Common myeloid progenitor, CD34-positive (primary cell): ENCODE measurements at places on chromosomes 7 and 10.

DNA sequence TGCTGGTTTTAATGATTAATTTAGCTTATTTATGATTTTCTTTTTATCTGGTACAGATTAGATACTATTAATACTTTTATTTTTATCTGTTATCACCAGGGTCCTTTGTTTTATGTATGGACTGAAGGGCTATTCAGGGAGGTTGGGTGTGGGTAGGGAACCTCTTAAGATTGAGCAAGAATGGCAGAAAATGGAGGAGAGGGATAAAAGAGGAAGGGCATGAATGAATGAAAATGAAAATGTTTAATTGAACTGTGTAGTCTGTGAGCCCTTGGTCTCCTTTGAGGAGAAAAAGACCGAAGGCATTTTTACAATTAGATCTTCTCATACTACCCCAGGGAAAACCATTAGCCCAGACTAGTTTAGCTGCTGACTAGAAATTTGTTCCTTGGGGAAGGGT, 93.1 kb downstream of the CDK14 start:
- DNase-seq: no peak

GRCh38 chr7:108370616-108371015, 85.6 kb downstream of the NRCAM start:
- DNase-seq: no peak

- no peak for DNase-seq
Observed at GRCh38 chr7:115019882-115020605, 98.2 kb downstream of the MDFIC start.

DNA sequence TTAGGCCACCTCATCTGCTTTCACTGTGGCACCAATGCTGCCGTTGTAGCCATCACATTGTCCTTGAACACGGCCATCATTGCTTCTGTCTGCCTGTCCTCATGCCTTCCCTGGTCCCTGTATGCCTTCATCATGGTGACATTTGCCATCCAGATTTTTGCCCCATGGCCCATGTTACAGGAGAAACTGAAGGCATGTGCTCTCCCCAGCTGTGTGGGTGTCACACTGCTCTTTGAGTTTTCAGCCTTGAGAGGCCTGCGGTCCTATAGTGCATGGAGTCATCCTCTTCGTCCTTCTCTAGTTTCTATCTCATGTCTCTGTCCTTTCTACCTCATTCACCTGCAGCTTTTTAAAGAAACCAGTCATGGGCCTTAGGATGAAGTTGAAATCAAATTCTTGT, 6.2 kb upstream of the SLC26A3 start:
- DNase-seq: no peak

DNA sequence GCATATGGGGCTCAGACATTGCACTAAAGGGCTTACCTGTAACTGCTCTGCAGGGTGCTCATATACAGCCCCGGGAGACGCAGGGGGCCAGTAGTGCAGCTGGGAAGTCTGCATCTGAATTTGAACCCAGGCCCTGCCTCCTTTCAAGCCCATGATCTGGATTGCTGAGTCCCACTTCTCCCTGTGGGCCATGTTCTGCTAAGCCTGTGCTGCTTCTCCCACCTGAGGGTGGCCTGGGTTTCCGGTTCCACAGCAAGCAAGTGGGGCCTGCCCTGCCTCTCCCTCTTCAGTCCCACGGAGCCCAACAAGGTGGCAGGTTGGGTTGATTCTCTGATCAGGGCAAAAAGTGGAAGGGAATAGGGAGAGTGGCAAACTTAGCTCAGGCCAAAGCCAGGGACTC, 56.6 kb upstream of the GDF10 start:
- no peak for DNase-seq

DNA sequence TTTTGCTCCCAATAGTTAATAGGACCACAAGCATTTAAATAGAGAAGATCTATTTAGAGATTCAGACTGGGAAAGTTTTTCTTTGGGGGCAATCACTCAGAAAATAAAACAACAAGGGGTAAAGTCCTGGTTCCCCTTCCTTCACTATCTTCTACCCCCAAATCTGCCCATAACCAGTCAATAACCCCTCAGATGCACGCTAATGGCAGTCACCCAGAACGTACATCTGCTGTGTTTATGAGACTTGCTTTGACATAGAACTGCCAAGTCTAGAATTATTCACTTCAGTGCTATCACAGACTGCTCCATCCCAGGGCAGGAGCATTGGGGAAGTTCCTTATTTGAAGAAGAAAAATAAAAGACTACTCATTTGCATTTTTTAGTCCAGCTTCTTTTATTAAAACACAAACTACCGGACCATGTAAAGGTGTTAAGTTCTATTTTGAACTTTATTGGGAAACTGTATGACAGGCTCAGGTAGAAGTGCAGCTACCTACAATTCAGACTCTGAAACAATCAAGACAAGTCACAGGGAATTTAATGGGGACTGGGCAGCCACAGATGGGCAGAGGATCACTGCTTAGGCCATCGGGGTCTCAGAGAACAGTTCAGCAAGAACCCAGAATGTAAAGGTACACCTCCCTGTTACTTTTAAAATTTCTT, 38.4 kb downstream of the ANK3 start:
- peak; percentile 7 for DNase-seq

DNA sequence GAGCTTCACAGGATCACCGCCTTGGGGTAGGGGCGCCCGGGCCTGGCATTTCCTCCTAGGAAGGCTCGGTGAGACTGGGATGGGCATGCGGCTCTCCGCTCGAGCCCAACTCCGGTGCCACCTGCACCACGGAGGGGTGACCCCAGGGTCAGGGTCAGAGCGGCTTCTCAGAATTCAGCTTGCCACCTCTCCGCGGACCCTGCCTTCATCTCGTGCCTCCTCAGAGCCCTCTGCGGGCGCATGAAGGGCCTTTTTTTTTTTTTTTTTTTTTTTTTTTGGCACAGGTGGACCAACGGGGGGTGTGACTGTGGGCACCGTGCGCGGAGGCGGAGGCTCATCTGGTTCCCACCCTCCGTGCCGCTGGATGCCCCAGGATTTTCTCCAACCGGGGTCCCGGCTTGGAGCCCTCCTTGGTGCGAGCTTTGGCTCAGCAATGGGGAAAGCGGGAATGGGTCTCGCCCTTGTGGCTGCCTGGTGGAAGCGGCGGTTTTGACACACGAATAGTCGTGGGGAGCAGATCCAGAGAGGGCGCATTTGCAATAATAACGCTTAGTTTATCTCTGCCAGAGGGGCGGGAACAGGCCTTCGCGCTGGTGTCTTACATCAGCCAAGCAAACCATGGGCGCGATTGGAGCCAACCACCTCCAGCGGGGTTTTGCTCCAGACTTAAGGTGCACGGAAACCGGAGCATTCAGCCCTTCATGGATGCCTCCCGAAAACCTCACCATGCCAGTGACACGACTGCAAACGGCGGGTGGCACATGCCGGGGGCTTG, 5.0 kb upstream of the TNRC18 start:
- peak; percentile 76 for DNase-seq

DNA sequence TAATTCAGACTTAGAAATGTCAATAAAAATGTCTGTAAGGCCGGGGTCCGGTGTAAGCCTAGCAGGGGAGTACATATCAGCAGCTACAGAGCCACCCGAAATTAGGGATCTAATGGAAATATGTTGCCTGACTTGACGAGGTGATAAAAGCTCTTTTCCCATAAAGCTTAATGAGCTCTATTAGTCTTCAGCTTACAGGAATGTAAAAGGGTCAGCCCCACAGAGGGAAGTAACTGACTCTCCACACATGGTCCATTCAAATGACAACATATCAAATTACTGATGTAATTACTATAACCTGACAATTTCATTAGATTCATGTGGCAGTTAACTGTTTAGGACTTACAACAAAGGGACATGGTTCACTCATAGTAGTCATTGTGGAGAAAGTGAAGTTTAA, 62.3 kb downstream of the ATE1 start:
- DNase-seq: no peak

GRCh38 chr10:37263304-37263703, 137.9 kb downstream of the ANKRD30A start:
- DNase-seq: no peak

GRCh38 chr10:79069325-79070080, 737 bp downstream of the ZMIZ1 start:
- DNase-seq: peak; percentile 75

DNA sequence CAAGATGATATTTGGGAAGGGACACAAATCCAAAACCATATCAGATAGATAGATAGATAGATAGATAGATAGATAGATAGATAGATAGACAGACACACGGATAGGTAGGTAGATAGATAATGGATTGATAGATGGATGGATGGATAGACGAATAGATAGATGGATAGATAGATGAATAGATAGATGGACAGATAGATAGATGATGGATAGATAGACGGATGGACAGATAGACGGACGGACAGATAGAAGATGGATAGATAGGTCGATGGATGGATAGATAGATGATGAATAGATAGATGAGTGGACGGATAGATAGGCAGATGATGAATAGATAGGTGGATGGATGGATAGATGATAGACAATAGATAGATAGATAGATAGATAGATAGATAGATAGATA, 39.8 kb downstream of the NPTX2 start:
- DNase-seq: no peak

- DNase-seq: no peak
Observed at GRCh38 chr10:60417901-60418300, 28.2 kb upstream of the ANK3 start.

GRCh38 chr7:127057918-127058317, 194.8 kb downstream of the GRM8 start:
- DNase-seq: no peak

DNA sequence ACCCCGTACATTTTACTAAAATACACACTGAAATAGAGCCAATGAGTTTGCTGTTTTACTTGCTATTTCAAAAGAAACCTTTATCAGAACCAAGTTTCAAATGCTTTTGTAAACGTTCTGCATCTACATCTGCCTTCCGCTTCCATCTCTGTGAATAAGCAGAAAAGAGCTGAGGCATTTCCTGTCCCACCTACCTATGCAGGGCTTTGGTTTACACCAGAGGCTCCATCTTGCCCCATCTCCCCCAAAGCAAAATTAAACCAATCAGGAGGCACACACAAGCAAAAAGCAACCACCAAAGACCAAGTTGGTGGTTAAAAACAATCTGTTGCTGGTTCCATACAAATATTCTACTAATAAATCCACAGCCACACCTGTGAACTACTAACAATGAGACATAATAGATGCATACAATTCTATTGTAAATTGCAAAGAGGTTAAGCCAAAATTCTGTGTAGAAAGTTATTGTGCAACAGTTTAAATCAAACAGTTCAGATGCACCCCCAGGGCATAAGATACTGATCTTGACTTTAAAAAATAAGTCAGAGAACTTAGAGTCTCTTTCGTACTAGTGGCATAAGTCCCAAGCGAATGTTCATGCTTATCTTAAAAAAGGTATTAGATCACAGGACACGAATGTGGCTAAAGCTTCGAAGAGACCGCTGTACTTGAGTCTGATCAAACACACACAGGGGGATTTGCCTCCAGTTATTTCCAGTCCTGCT, 83.9 kb downstream of the FGFR2 start:
- DNase-seq: peak; percentile 29

- no peak for DNase-seq
Observed at GRCh38 chr7:157834501-157835163, 497.8 kb downstream of the DNAJB6 start.
